ENCODE measurements at places on chromosomes 5 and 9.
A peak's percentile ranks its signal among the peaks of the same experiment; 100 is the strongest.

DNA sequence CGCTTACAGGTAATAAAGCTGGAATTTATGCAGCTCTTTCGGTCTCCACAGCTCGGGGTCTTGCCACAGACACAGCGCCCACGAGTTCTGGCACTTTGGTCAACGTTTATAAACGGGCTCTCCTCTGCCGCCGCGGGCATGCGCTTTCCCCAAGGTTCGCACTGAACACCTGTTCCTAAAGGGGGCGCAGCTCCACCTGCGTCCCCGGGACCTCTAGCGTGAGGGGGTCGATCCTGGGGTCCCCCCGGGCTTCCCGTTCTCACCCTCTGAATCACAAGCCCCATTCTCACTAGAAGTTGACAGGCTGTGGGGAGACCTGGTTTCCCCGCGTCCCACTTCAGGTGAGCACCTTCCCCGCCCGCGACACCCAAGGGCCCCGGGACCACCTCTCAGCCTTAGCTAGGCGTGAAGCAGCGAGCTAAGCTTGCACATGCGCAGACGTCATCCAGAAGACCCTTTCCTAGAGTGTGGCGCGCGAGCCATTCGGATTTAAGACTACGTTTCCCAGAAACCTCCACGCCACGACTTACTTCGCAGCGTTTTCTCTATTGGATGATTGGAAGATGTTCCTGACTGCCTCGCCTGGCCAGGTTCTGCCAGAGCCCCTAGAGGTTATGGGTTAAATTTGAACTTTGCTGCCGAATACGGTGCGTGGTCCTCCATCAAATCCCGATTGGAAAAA, 21.3 kb upstream of the ZNF782 start:
- DNase-seq = no peak

- no peak for DNase-seq
These were observed 163.4 kb upstream of the PLPPR1 start for GRCh38 chr9:100865111-100865510.

GRCh38 chr5:87831499-87831898, 418.8 kb upstream of the CCNH start:
- no peak for DNase-seq

GRCh38 chr5:131148835-131149234, 16.2 kb downstream of the HINT1 start:
- DNase-seq = no peak

DNA sequence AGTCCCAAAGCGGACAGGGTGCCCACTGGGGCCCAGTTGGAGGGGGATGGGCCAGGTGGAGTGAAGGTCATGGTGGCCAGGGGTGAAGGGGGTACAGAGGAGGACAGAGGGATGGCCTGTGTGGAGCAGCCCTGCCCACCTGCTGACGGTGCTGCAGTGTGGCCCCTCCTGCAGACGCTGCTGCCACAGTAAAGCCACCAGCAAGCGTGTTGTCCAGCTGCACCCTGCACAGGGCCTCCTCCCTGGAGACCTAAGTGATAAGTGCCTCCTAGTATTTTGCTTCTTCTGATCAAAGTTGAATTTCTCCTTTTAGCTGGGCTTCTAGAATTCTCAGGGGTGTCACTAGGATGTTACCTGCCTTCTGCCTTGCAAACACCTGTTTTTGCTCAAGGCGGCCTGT, 299.3 kb upstream of the IRX4 start:
- DNase-seq = no peak

- DNase-seq = peak; percentile 13
These were observed 65.1 kb upstream of the IQGAP2 start for GRCh38 chr5:76337953-76338451.

GRCh38 chr5:158487156-158487555, 612.6 kb downstream of the EBF1 start:
- no peak for DNase-seq

GRCh38 chr5:176980818-176981217, 25.8 kb downstream of the UIMC1 start:
- DNase-seq = no peak

DNA sequence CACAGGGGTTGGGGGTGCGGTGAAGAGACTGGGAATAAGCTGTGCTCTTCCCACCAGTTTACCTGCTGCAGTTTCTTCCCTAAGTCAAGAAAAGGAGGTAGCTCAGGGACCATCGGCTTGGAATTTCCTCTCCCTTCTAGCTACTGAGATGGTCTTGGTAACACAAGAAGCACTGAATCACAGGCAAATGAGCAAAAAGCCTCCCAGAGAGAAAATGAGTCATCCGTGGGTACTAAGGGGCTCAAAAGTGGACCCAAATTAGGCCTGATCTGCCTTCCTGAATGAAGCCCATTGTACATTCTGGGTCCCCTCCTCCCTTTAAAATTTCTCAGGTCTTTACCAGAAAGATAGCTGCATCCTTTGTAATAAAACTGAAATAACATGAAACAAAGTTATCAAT, 49.9 kb downstream of the PTPN3 start:
- no peak for DNase-seq

- DNase-seq = no peak
These were observed 105.9 kb upstream of the PRLR start for GRCh38 chr5:35336230-35336629.

GRCh38 chr9:129102791-129103594, 7.6 kb downstream of the CRAT start:
- no peak for DNase-seq

DNA sequence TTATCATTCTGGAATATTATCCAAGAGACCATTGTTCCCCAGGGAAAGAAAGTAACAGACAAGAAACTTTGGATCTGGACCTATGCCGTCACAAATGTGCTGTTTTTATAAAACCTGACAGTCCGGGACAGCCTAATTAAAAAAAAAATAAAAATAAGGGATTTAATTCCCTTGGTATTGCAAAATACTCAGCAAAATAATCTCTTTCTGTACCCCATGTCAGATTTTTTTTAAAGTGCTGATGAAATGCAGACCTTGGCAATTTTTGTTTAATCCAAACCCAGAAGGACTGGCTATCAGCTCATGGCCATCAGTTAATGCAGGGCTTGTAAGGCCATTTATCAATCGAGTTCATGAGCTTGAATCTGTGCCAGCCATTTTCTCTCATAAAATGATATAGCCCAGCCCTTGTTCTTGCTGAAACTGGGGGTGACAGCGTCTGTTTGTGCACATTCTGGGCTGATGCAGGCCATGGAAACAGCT, 162.7 kb upstream of the S1PR3 start:
- no peak for DNase-seq

DNA sequence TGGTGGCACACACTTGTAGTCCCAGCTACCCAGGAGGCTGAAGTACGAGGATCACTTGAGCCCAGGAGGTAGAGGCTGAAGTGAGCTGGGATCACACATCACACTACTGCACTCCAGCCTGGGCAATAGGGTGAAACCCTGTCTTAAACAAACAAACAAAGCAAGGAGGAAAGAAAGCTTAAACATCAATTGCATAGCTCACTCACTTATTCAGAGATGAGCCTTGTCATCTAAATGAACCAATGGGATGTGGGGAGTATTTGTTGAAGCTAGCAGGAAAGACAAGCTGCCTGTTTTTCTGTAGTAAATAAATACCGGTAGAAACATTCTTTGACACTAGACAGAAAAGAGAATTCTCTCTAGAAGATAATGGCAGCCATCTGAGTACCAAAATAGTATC, 161.0 kb upstream of the SLC12A2 start:
- no peak for DNase-seq

DNA sequence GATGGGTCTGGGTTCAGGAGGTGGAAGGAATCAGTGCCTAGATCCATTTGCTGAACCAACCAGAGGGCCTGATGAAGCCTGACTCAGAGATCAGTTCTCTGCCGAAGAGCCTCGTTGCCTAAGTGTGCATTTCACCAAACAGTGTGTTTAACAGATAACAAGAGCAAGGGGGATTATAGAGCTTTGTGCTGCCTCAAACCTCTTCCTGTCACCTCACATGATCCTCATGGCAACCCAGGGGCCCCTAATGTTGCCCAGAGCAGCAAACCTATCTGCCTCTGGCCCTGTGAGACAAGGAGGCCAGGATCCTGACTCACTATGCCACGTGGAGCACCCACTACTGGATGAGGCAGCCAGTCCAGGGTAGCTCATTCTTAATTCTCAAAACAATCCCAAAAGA, 66.3 kb upstream of the EPB41L4B start:
- no peak for DNase-seq

- DNase-seq = no peak
These were observed 1294.0 kb downstream of the MAT2B start for GRCh38 chr5:164799391-164799790.

DNA sequence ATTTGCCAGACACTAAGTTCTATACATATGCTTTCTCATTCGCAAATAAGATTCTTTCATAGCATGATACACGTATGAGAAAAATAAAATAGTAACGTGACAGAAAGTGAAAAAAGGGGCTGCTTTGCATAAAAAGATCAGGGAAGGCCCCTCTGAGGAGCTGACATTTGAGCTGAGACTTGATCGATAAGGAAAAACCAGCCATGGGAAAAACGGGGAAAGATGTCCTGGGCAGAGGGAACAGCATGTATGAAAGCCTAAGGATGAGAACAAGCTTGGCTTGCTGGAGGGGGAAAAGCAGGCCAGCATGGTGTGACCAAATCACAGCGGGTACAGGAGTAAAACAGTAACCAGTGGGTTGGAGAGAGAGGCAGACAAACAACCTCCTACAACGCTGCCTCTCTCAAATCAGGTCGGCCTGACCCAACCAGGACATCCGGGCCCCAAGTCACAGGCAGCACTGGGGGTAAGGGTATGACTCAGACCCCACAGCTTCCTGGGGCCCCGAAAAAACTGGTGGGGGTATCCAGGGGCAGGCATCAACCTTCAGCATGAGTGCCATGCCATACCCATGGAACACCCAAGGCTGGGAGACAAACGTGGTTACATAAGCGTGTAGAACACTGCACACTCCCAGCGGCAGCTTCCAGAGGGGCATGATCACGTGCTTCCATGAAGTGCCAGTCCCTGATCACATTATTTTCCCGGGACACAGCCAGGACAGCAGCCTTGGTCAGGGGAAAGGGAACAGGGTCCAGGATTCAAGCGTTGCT, 2.2 kb downstream of the TNIP1 start:
- peak; percentile 62 for DNase-seq

- no peak for DNase-seq
These were observed 402.9 kb downstream of the PRR16 start for GRCh38 chr5:120866997-120867396.

DNA sequence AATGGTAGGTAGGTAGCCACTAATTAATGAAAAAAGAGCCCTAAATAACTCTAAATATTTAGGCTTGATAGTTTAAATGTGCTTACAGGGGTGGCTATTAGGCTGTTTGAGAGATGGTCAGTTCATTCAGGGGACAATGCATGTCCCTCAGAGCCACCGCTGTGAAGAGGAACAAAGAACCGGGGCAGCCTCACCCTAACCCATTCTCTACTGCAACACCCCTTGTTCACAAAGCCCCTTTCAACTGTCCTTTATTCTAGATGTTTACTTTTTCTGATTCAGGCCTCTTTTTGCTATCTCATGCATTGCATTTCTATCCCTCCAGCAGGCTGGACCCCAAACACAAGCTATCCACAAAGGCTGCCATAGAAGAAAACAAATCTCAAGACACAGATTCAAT, 906.7 kb downstream of the NR2F1-AS1 start:
- no peak for DNase-seq

GRCh38 chr9:121262423-121262822, 5.5 kb upstream of the GSN start:
- no peak for DNase-seq

GRCh38 chr5:140131967-140132409, 6.3 kb downstream of the IGIP start:
- DNase-seq = no peak

- peak; percentile 50 for DNase-seq
These were observed 723 bp downstream of the SNX18 start for GRCh38 chr5:54518146-54518817.

DNA sequence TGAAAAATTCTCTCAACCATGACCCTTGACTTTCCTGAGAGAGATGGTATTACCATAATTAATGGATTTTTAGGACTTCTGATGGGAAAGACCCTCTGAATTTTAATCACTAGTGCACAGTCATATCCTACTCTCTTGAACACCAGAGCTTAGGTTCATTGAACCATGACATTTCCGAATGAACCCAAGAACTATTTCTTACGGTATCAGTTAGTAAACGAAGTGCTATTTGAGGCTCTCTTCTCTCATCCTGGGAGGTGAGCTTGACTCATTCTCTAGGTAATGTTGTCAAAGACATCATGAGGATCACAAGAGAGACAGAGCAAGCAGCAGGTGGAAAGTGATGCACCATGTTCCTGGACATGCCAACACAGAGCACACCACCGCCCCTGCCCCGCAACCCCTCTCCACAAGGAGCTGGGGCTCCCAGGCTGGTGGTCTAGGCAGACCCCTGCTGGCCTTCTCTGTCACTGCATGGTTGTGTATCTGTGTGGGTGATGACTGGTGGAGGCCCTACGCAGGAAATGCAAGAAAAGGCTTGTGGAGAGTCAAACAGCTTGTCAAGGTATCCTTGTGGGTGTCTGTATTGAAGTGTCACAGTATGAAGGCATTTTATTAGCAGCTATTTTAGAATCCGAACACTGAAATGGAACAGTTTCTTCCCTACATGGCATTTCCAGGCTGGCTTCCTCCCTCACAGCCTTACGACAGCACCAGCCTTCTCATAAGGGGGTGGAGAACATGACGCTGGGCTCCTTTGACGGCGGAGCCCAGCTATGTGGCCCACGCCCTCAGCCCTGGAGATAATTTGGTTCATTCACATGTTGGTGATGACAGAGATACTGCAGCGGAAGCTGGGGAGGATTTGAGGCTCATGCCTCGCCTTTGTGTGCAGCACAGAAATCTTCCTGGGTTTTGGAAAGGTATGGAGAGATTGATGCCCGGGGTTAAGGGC, 297.6 kb downstream of the NTRK2 start:
- DNase-seq = no peak

DNA sequence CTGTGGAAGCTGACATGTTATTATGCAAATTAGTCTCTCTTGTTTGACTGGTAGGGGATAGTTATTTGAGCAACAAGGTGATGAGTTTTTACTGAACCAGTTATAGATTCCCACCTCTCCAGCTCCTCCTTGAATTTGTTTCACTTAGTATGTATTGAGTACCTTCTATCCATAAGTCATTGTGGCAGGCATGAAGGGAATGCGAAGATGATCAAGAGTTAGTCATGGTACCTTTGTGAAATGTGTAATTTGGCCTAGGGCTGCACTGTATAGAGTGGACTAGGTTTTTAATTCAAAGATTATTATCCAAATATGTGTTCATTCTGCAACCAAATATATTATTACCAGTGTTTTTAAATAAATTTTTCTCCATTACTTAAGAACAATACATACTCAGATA, 110.1 kb downstream of the HACD4 start:
- no peak for DNase-seq

GRCh38 chr5:42689391-42689790, 67.2 kb upstream of the CCDC152 start:
- no peak for DNase-seq
